RKO (cell line): ENCODE measurements at places on chromosomes 2 and 18.

GRCh38 chr2:205930209-205930608 is 155.8 kb downstream of the INO80D start:
- no peak for DNase-seq

- DNase-seq, result no peak
These were observed 19.1 kb downstream of the LRP2 start for GRCh38 chr2:169343202-169343601.

GRCh38 chr2:78980152-78980465 is 45.4 kb upstream of the REG3G start:
- no peak for DNase-seq

DNA sequence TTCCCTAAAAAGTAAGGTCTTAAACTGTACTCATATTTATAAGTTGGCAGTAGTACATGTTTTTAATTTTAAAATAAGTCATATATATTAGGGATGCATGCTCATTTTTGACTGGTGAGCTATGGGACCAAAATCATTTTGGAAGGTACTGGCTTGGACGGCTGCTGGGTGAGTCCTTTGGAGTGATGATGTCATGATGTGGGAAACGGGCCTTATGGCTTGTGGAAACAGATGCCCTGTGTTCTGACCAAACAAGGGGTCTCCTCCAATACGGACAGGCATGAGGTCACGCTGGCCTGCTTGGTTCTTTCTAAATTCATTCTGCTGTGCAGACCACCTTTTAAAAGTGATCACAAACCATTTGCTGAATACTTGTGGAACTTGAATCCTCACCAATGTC is 109.2 kb upstream of the MGAT5 start:
- DNase-seq, result no peak

GRCh38 chr2:149410701-149411484 is 80.5 kb downstream of the LYPD6 start:
- DNase-seq, result no peak

GRCh38 chr18:40096675-40097074 is 1858.4 kb upstream of the PIK3C3 start:
- DNase-seq, result no peak

DNA sequence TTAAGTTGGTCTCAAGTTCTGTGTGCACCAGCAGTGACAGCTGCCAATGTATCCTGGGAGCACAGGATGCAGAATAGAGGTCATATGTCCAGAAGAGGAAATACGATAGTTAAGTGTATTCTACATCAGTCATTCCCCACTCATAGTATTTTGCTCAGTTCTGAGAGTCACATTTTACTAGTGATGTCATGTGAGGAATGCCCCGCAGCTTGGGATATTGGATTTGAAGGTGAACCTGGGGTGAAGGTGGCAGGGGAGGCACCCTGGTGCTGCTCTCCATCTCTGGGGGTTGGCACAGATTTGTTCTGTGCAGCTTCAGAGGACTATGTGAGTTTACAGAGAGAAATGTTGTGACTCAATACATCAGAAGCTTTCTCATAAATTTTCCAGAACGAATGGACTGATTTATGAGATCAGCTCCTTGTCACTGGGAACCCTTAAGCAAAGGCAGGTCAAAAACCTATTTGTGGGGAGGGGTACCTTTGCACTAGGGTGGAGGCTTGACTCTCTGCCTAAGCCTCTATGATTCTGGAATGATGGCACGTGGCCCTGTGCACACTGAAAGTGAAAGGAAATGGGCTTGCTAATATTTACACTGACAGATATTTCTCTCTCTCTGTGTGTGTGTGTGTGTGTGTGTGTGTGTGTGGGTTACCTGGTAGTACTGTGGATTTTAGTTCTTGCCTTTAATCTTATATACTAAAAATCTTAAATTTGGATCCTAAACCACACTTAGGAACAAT is 95.9 kb downstream of the NEB start:
- DNase-seq, result peak; percentile 30

GRCh38 chr2:237364655-237365054 is 49.3 kb downstream of the COL6A3 start:
- no peak for DNase-seq

DNA sequence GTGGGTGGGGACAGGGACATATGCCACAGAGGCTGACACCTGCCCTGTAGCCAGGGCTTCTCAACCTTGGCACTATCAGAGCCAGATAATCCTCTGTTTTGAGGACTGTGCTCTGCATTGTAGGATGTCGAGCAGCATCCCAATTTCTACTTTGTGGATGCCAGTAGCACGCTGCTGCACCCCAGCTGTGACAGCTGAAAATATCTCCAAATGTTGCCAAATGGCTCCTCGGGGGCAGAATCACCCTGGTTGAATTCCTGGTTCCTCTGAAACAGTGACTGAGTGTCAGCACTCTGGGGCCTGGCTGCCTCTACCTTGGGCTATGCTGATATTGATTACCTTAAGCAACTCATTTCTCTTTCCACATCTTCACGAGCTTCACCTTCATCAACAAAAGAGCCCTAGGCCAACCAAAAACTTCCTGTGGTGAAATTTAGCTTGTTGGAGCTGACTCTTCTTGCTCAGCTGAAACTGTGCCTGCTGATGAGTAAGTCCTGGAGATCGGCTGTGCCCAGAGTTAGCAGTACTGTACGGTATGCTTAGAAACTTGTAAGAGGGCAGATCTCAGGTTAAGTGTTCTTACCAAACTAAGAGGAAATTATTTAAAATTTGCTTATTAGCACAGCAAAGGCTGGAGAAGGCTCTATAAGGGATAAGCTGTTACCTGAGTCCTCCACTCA is 138.1 kb downstream of the SEPTIN10 start:
- DNase-seq, result no peak
